GM13976 (cell line): ENCODE measurements at places on chromosomes 4 and X.

DNA sequence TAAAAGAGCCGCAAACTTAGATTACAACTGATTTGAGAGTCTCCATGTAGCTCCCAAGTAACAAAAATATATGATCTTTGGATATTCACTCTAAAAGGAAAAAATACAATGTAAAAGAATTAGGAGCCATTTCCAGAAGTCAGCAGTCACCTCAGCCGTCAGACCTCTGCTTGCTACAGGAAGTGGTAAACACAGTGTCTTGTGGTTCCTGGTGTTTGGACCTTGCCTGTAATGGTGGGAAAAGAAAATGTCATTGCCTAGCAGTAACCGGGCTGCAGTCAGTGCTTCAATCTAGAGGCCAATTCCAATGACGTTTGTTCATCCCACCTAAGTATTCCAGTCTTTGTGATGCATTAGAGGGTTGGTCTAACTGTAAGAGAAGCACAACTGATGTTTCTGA, 28.9 kb upstream of the SMIM31 start:
- DNase-seq = no peak

- DNase-seq = no peak
Measured at GRCh38 chrX:39853417-39854030, 244.2 kb downstream of the BCOR start.

GRCh38 chr4:183424109-183424744, 20.2 kb upstream of the CDKN2AIP start:
- no peak for DNase-seq

DNA sequence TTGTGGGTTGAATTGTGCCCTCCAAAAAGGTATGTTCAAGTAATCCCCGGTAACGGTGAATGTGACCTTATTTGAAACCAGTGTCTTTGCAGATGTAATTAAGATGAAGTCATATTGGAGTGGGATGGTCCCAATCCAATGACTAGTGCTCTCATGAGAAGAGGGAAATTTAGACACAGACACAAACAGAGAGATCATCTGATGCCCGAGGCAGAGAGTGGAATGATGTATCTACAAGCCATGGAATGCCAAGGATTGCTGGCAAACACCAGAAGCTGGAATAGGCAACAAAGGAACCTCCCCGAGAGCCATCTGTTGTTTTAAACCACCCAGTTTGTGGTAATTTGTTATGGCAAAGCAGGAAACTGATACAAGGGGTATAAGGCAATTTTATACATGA, 35.1 kb downstream of the RPS6KA3 start:
- DNase-seq = no peak

DNA sequence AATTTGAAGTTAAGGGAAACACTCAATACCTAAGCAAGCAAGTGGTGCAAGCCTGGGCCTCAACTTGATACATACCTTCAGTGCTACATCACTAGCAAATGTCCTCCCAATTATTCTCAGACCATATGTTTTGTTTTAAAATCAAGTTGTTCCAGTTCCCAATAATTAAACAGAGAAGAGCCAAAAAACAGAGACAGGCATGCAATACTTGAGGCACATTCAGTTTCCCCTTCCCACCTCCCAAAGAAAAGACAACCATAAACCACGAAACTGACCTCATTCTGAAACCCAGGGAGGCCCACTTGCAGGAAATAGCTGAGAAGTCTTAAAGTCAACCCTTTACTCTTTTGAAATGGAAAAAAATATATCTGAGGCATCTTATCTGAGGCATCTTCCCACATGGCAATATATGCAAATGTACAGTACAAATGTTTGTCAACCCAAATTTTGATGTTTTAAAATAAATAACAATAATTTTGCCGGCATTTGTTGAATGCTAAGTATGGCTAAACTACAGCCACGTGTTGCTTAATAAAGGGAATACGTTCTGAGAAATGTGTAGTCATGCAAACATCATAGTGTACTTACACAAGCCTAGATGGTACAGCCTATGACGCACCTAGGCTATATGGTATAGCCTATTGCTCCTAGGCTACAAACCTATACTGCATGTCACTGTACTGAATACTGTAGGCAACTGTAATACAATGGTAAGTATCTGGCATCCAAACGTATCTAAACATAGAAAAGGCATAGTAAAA, 147.5 kb downstream of the TSPAN5 start:
- DNase-seq = no peak

- DNase-seq = no peak
Measured at GRCh38 chr4:92962831-92963230, 659.1 kb downstream of the GRID2 start.

GRCh38 chrX:54358424-54359211, 772 bp upstream of the WNK3 start:
- DNase-seq = peak; percentile 48

- peak; percentile 49 for DNase-seq
Measured at GRCh38 chr4:140568507-140569306, at the start of gene UCP1. Gene UCP1, minus strand, starts transcription at chr4:140568961. Its CDS starts 232 bp downstream, at chr4:140568729.

DNA sequence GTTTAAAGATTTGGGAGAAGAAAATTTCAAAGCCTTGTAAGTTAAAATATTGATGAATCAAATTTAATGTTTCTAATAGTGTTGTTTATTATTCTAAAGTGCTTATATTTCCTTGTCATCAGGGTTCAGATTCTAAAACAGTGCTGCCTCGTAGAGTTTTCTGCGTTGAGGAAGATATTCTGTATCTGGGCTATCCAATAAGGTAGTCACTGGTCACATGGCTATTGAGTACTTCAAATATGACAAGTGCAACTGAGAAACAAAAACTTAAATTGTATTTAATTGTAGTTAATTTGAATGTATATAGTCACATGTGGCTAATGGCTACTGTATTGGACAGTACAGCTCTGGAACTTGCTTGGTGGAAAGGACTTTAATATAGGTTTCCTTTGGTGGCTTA, 1.1 kb downstream of the ALB start:
- DNase-seq = no peak

DNA sequence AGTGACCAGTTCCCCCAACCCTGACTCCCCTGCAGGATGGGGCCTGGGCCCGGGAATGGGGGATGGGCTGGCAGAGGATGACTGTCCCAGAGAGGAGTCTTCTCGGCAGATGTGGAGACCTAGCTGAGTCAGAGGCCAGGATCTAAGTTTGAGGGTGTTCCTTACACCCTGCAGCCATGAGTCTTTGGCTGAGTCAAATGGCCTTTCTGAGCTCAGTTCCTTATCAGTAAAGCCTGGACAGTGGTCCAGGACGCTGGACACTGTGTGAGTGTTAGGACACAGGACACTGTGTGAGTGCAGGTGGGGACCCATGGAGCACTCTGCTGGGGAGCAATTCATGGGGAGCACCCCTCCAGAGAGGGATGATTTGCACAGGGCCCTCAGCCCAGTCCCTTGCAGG, 5.0 kb downstream of the IL9R start:
- no peak for DNase-seq

DNA sequence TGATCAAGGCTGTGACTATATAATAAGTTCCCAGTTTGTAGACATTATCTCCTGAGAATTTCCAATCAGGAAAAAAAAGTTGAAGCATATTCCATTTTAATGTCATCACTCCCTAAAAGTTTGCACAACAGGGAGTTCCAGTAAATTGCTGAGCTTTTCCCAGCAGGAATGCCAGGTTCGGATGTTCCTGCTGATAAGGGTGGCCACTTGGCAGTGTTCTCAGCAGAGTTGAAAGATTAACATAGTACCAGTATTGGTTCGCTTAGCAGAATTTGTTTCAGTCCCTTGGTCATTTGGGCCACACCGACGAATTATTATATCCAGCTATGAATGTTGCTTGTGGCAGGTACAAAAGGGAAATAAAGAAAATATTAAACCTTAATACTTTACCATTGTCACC, 5.2 kb upstream of the CXCL2 start:
- DNase-seq = no peak
